ENCODE measurements at places on chromosomes 11 and 22.

DNA sequence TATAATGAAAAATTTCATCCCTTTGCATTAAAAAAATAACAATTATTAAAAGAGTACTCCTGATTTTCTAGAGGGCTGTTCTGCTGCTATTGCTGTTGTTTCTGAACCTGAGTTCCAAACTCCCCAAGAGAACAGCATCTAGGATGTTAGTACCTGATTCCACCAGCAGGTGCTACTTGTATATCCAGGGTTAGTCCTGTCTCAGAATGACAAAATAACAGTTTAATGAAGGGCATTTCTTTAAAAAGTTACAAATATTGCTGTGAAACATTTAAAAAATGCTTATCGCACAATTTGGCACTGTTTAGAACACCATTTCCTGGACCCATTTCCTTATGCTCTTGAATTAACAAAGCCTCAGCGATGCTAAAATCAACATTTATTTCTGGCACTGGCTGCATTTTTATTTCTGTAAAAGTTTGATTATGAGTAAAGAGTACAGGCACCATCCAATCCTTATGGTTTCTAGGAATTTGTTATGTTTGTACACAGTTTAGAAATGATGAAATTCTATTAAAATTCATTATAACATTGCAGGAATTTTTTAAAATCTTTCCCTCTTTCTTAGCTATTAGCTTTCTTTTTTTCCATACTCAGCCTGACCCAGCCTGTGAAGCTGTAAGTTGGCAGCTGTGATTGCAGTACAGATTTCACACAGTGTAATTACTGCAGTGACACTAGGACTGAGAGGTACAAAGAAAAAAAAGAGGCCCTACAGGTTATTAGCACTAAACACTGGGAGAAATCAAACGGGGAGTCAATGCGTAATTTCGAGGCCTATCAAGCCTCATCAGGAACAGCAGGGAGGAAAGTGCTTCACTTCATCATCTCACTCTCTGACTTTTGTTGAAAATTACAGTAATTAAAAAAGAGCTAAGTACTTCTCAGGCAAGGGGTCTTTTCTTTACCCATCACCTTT, 208.8 kb downstream of the DCDC1 start:
- peak; percentile 32 for DNase-seq

DNA sequence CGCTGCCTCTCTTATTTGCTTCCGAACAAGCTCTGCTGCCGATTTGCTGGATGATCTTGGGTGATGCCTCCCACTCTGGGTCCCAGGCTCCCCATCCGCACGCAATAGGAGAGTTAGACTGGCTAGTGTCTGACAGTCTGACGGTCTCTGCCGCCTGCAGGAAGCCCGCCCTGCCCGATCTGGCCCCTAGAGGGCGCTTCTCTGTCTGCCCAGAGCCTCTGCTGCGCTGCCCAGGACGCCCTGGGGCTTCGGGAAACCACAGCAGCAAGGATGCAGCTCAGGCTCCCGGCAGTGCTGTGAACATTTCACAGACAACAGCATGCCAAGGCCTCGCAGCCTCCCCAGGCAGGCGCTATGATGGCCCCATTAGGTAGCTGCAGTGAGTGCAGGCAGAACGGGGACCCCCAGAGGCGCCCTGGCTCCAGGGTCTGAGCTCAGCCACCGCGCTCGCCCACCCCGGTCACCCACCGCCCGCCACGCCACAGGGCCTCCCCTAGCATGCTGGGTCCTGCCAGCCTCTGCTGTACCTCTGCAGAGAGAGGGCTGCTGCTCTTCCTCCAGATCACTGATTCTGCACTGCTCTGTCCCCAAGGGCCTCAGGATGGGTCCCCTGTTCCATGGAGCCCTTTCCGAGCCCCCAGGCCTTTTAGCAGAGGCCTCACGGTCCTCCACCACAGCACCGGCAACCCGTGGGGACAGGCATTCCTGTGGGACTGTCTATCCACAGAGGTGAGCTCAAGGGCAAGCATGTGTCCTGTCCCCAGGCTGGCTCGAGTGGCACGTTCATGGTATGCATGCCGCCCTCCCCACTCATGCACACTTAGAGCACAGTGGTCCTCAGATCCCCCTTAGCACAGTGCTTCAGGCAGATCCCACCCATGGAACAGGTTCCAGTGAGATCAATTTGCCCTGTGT, 4.3 kb upstream of the BAIAP2L2 start:
- DNase-seq, result peak; percentile 47

DNA sequence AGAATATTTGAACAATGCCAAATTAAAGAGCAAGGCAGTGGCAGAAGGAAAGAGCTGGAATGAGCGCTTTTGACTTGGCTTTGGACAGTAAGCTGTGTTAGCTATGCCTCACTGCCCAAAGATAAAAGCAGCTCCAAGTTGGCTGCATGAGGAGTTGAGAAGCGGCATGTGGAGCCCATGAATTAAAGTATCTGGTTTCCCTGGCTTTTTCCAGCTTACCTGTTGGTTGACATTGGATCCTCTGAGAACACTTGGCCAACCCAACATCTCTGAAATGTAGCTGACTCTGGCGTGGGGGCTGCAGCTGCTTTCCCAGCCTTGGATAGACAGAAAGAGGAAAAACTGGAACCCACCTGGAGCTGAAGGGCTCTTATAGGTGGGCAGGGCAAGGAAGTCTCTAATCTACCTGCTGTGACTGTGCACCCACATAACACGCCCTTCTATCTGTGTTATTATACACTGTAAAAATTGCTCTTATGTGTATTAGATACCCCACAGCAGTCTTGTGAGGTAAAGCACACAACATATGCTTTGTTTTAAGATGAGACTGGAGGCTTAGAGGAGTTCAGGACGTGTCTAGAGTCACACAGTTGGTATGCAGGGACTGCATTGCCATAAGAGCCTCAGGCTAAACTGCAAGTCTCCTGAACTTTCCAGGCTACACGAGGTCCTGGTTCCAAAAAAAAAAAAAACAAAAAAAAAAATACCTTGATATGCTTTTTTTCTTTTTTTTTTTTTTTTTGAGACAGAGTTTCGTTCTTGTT, 5.8 kb downstream of the UBASH3B start:
- DNase-seq, result peak; percentile 94

DNA sequence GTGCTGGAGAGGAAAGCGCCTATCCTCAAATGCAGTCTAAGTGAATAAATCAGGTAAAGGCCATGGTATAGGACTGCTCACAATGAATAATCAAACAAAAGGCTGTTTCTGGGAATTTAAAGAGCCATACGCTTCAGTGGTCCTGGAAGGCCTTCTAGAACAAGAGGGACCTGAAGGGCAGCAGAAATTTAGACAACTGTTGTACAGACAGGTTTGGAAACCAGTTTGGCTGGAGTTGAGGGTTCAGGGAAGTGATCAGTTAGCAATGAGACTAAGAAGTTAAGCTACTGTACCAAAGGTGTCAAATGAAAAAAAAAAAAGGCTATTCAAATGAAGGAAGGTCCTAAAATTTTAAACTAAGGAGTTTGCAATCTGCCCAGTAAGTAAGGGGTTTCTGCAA, 56.6 kb upstream of the SCUBE2 start:
- DNase-seq, result no peak

GRCh38 chr22:23103199-23103954, 33.1 kb downstream of the GNAZ start:
- no peak for DNase-seq

- no peak for DNase-seq
Measured at GRCh38 chr22:38725900-38726655, 20.3 kb downstream of the GTPBP1 start.

DNA sequence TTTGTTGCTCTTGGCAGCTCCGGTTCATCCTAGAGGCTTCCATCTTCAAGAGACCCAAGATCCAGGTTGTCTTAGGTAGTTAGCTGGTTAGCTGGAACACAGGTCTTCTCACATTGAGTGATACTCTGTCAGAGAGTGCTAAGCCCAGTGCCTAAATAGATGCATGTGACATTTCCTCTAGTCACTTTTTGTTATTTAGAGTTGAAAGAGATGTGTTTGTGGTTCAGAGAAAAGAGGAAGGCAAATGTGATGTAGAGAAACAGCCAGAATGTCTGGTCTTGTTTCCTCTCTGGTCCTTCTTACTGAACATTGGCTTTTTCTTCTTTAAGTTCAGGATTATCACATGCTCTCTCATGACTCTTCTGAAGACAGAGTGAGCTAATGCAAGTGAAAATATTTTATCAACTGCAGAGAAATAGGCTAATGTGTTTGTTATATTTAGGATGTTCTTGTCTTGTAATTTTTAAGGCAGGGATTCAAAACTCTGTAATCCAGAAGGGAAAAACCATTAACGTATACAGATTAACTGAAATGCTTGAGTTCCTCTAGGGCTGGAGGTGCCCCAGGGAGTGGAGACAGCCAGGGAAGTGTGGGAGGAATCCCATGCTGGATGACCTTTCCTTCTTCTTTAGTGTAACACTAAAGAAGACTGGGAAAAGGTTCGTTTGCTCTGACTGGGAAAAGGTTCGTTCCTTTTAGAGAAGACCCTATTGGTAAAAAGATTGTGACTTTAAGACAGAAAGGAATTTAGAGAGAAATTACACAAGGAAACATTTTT, 75.4 kb downstream of the SWAP70 start:
- no peak for DNase-seq

DNA sequence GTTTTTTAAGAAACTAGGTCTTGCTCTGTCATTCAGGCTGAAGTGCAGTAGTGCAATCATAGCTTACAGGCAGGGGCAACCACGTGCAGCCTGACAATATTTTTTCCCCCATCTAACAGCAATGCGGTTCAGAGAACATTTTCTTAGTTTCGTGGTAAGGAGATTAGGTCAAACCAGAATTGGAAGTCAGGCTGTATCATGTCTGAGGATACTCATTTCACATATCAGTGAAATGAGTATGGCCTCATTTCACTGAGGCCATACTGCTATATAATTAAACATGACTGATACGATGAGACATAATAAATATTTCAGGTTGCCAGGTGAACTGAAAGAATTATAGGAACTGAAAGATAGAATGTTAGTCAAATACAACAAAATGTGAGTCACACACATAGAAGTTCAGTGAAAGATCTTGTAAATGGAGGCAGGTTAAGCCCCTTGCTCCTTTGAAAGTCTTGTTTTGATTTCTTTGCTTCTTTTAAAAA, 32.5 kb upstream of the IZUMO1R start:
- DNase-seq, result no peak

DNA sequence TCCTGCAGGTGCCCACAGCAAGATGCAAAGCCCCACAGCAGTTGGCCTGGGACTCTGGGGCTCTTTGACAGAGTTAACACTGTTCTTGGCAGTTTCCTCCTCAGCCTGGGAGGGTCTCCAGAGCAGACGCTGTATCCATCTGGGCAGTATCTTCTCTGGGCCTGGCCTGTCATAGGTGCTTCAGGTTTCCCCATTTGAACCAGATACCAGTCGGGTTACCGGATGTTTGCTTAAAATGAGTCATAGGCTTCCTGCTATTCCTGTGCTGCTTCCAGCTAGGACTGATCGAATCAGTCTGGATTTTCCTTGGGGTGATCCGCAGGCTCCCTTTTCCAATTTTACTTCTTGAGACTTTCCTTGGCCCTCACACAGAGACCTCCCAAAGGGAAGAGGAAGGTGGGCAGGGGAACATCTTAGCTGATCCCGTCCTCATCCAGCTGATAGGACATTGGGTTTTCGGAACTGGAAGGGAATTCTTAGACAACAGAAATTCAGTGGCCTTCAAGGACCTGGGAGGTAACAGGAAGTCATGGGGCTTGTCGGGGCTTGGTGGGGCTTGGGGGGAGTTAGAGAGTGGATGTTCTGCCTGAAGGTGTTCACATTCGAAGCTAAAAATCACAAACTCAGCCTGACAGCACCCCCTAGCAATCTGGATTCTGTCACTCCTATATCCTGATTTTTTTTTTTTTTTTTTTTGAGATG, 2.4 kb upstream of the RANGAP1 start:
- DNase-seq, result peak; percentile 27

- DNase-seq, result no peak
Measured at GRCh38 chr22:37533995-37534394, 14.8 kb upstream of the CARD10 start.

- DNase-seq, result no peak
Measured at GRCh38 chr11:67523556-67524479, 572 bp upstream of the CABP2 start.

- DNase-seq, result no peak
Measured at GRCh38 chr11:95780544-95780943, 9.0 kb downstream of the FAM76B start.

- DNase-seq, result peak; percentile 26
Measured at GRCh38 chr11:78351979-78352841, 65.4 kb downstream of the GAB2 start.

DNA sequence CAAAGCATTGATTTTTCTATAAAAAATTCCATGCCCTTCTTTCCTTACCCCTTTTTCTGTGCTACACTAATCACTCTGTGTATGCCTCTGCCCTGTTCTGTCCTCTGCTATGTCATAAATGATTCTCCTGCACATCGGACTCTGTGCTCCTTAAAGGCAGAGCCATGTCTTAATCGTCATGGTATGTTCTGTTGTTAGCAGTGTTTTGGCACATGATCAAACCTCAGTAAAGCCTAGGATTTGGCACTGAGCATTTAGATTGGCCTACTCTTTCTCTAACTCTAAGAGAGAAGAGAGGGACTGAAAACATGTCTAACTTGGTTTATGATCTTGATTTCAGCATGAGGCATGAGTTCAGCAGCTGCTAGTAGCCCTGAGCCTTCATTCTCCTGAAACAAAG, 266.9 kb downstream of the AASDHPPT start:
- no peak for DNase-seq

GRCh38 chr11:74936087-74936486, 12.8 kb downstream of the XRRA1 start:
- DNase-seq, result no peak

GRCh38 chr22:41201141-41201540, 4.0 kb upstream of the L3MBTL2 start:
- DNase-seq, result no peak

DNA sequence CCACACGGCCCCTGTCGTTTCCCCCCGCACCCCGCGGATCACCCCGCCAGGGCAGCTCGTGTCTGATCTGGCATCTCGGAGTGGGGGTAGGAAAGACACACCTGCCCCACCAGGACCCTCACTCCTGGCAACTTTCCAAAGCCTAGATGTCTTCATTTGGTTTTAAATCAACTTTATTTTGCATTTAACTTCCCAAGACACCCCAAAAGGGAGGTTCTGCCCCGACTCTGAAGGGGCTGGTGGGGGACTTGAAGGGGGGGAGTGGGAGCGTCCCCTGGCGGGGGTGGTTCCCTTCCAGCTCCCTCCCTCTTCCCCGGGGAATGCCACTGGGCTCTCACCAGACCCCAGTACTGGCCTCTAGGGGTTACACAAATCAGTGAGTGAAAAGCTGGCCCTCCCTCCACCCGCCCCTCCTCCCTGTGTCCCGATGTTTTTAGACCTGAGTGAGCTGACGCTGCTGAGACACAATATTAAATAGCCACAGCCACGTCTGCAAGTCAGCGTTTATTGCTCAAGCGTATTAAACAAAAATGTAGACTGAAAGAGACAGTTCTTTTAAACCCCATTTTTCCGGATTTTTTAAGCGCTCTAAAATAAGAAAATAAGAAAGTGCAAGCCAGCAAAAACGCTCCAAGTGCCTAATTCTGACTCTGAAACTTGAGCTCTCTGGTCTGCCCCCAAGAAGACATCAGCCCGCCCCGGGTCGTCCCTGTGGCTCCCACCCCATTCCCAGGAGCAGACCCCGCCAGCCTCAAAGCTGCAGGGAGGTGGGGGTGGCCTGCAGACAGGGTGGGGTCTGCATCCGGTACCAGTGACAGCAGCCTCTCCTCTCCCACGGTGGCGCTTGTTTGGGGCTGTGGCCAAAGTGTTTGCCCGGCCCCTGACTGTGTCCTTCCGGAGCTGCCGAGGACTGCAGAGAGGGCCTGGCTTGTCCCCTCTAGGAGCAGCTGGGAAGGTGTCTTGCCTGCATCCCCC, 1.1 kb upstream of the TTLL8 start:
- DNase-seq, result no peak

GRCh38 chr11:113178381-113179070, 135.9 kb upstream of the TTC12 start:
- DNase-seq, result no peak
